ENCODE measurements at places on chromosomes 2 and 18.

GRCh38 chr2:100893392-100894104 lies 73.6 kb downstream of the NPAS2 start:
- no peak for DNase-seq

GRCh38 chr2:158061763-158062162 lies 39.9 kb upstream of the UPP2 start:
- DNase-seq, result no peak

- no peak for DNase-seq
Observed at GRCh38 chr2:120322329-120322728, 23.6 kb upstream of the INHBB start.

- no peak for DNase-seq
Observed at GRCh38 chr2:29262681-29263260, 147.6 kb downstream of the CLIP4 start.

GRCh38 chr2:58620093-58620492 lies 379.0 kb upstream of the FANCL start:
- no peak for DNase-seq

- DNase-seq, result no peak
Observed at GRCh38 chr2:120769787-120770120, 34.1 kb downstream of the GLI2 start.

- DNase-seq, result no peak
Observed at GRCh38 chr2:168723275-168723899, 79.0 kb upstream of the NOSTRIN start.

GRCh38 chr2:145918951-145919350 lies 1399.0 kb upstream of the ZEB2 start:
- no peak for DNase-seq

DNA sequence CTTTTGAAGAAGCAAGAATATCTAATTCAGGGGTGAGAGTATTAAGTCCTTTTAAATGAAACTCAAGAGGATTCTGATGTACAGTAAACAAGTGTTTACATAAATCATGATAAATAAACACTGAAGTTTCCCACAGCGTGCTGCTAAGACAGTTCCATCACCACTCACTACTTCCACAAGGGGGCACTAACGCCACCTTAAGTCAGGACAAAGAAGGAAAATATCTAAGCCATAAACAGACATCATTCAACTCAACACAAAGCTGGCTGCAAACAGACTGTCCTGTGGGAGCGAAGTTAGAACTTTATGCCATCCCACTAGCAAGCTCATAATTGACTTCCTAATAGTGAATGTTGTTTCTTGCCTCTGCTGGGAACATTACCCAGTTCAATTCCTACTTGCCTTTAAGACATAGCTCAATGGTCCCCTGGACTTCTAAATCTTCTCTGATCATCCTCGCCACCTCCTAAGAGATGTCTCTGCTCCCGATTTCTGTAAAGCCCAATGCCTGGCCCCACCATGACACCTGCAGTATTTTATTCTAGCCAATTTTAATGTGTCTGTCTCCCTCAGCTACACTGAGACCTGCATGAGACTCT lies 36.5 kb downstream of the MRPL44 start:
- DNase-seq, result no peak

DNA sequence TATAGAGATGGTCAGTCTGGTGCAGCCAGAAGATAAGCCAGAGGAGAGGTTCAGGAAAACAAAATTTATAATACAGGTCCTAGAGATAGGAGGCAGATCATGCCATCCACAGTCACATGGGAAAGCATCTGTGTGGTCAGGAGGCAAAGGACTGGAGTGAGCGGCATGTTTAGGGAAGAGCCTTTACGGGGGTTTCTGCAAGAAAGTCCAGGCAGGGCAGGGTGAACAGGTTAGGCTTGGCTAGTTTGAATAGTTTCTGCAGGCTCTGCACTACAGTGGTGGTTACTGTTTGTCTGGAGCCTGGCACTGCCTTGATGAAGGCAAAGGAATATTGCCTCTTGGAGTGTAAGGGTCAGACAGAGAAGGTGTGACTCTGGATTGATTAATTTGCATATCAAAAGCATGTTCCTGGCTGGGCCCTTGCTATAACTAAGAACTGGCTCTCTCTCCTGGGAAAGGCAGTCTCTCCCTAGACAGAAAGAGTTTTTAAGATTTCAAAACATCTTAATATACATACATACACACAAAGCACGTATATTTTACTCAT lies 1034.7 kb upstream of the CHAC2 start:
- no peak for DNase-seq

DNA sequence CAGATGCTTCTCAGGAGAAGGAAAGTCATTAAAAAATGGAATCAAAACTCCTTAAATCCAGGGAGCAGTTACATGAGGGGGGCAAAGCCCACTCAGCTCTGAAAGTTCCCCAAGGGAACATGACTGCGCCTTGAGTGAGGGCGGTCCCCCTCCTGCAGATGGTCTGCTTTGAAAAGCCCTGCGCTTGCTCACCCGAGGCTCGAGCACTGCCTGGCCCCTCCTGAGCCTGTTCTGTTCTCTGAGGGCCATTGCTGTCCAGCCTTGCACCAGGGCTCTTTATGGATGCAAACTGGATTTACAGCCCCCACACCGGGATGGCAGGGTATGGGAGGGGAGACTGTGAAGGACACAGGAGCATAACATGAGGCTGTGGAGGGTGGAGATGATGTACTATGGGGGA lies 37.8 kb upstream of the DNMT3A start:
- no peak for DNase-seq

Measured in stimulated activated CD8-positive, alpha-beta memory T cell treated with anti-CD3 and anti-CD28 coated beads, Interleukin-7, amount 100 ng/mL, for 48 hours (primary cell).